GM12878 (cell line): ENCODE measurements at places on chromosomes 6 and 20.
A peak's percentile ranks its signal among the peaks of the same experiment; 100 is the strongest.

DNA sequence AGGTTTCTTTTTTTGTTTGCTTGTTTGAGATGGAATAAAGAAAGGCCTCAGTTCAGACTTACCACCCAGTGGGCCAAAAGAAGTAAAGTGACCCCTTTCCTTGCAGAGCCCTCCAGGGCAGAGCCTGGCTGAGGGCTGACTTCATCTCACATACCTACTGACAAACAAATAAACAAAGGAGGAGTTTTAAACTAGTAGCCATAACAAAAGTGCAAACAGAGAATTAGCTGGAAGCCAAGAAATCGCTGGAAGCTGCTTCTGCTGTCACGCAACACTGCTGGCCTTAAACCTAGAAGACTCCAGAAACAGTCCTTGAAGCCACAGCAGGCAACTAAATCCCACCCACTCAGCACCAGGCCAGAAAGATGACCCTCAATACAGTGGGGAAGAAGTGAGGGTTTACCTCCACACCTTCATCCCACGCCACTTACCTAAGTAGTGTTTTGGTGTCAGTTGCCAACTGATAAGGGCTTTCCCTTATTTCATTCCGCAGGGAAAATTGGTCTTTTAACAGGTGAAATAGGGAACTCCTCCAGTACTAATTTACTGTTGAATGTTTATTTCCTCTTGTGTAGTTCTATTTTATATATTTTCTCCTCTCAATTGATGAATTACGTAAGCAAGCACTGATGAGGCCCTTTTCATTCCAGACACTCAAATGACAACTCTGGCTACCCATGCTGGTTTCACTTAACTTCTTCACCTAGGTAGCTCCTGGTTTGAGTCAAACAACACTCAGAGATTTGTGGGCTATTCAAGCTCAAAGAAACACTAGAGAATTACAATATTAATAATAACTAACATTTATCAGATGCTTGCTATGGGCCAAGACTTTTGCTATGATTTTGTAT, 46.2 kb downstream of the EDN1 start:
- H3K4me3 ChIP-seq: no peak overlapping the region; the same call in 1 of the 2 replicates
- H3K27me3 ChIP-seq: no peaks in the 10 kb centered on the region
- H3K27ac ChIP-seq: peak overlapping the region; percentile 38
- DNase-seq: no peak

DNA sequence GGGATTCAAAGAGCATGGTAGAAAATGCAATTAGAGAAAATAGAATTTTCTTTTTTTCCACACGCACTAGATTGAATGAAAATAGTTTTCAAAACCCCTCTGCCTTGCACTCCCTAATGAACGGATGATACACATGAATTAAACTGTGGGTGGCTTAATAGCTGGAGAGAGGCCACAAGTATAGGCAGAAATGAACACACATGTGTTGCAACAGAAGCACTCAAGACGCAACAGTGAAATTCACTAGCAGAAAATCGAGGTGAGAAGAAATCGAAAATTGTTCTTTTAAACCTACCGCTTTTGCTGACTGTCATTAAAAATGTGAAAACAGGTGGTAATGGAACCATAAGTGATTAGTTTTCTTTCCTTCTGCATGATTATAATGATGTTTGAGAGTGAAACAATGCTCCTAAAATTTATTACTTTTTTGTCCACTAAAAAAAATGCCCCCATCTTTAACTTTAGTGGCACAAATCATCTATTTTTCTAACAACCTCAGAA, 80.1 kb upstream of the SHLD1 start:
- H3K4me3 ChIP-seq: no peak overlapping the region
- no peaks in the 10 kb centered on the region for H3K36me3 ChIP-seq
- no peak overlapping the region for H3K27ac ChIP-seq
- H3K4me1 ChIP-seq: peaks cover 18% of the 10 kb centered on the region
- DNase-seq: no peak
- no peaks in the 10 kb centered on the region for H3K27me3 ChIP-seq

GRCh38 chr20:54062812-54063280, 7.5 kb downstream of the BCAS1 start:
- peak; percentile 82 for DNase-seq
- H3K27ac ChIP-seq: 0 out of 2 replicates have a peak overlapping the region, but pooled peaks have one; percentile 73
- H3K4me1 ChIP-seq: peaks cover 29% of the 10 kb centered on the region
- H3K36me3 ChIP-seq: no peaks in the 10 kb centered on the region
- no peaks in the 10 kb centered on the region for H3K27me3 ChIP-seq

GRCh38 chr6:98041056-98041455, 758.0 kb upstream of the MMS22L start:
- DNase-seq: no peak
- H3K4me3 ChIP-seq: no peak overlapping the region
- no peak overlapping the region for H3K27ac ChIP-seq
- H3K4me1 ChIP-seq: no peaks in the 10 kb centered on the region
- no peaks in the 10 kb centered on the region; the same call in 1 of the 2 replicates for H3K27me3 ChIP-seq

GRCh38 chr6:50381099-50381415, 331.3 kb upstream of the DEFB112 start:
- no peak for DNase-seq
- no peak overlapping the region for H3K4me3 ChIP-seq
- no peaks in the 10 kb centered on the region for H3K27me3 ChIP-seq

- H3K4me1 ChIP-seq: peaks cover 3% of the 10 kb centered on the region; the same call in 1 of the 2 replicates
- no peak overlapping the region for H3K27ac ChIP-seq
- DNase-seq: no peak
- H3K4me3 ChIP-seq: no peak overlapping the region
- H3K36me3 ChIP-seq: no peaks in the 10 kb centered on the region
Observed at GRCh38 chr6:80174900-80175572, 68.6 kb downstream of the BCKDHB start.

DNA sequence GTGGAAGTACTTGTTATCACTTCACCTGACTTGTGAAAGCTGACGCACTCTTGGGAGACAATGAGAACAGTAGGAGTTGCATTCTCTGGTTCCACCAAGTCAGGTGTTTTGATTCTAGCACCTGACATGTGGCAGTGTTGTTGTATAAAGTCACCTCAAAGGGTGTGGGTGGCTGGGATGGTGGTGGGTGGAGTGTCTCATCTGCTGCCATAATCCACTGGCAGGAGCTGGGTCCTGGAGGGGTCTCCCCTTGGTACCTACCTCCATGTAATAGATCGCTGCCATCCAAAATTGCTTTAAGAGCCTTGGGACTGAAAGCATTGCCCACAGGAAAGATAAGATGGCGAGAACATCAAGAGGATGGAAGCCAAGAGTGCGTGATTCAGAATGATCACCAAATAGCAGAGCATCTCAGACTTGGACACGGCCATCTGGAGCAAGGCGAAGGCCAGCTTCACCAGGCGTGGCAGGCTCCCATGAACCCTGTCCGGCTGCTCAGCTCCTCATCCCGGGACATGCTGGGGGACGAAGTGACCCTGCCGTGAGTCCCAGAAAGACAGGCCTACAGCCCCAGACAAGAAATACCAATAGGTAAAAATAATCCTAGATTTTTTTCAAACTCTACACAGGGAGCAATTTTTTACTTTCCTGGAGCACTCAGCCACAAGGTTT, 56.6 kb downstream of the NPEPL1 start:
- no peaks in the 10 kb centered on the region for H3K4me1 ChIP-seq
- H3K36me3 ChIP-seq: no peaks in the 10 kb centered on the region
- H3K4me3 ChIP-seq: no peak overlapping the region
- no peak overlapping the region for H3K27ac ChIP-seq
- H3K27me3 ChIP-seq: peaks cover 4% of the 10 kb centered on the region; the same call in 1 of the 2 replicates

GRCh38 chr20:63587776-63588591, 13.9 kb upstream of the HELZ2 start:
- H3K27me3 ChIP-seq: no peaks in the 10 kb centered on the region
- H3K36me3 ChIP-seq: peaks cover 7% of the 10 kb centered on the region
- H3K27ac ChIP-seq: no peak overlapping the region

DNA sequence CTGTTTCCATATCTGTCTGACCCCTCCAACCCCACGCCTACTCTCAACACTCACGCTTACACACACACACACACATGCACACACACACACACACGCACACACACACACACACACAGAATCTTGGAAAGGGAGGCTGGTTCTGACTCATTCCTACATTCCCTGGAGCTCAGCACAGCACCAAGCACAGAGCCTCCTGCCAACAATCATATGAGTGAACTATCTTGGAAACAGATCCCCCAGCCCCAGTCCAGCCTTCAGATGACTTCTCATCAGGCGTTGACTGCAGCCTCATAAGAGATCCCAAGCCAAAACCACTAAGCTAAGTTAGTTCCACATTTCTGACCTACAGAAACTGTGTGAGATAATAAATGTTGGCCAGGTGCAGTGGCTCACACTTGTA, 14.1 kb upstream of the HCK start:
- H3K27ac ChIP-seq: no peak overlapping the region
- no peak overlapping the region for H3K4me3 ChIP-seq
- DNase-seq: no peak
- no peaks in the 10 kb centered on the region for H3K27me3 ChIP-seq

- H3K4me3 ChIP-seq: no peak overlapping the region
- no peaks in the 10 kb centered on the region for H3K36me3 ChIP-seq
- no peak for DNase-seq
- no peak overlapping the region for H3K27ac ChIP-seq
- H3K4me1 ChIP-seq: peaks cover 21% of the 10 kb centered on the region
Observed at GRCh38 chr20:17874271-17875105, 94.1 kb downstream of the SNX5 start.

DNA sequence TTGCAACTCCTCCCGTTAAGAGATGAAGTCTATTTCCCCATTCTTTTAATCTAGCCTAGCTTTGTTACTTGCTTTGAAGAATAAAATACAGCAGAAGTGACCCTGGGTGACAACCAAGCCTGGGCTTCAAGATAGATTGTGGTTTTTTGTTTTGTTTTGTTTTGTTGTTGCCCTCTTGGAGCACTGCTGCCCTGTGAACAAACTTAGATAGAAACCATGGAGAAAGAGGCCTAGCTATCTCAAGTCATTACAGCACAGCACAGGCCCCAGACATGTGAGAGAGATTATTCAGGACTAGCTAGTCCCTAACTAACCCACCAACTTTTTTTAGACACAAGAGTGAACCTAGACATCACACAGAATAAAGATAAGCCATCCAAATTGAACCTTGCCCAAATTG, 475.2 kb downstream of the EPHA7 start:
- no peak overlapping the region for H3K4me3 ChIP-seq
- no peak for DNase-seq
- H3K36me3 ChIP-seq: no peaks in the 10 kb centered on the region
- H3K4me1 ChIP-seq: no peaks in the 10 kb centered on the region

DNA sequence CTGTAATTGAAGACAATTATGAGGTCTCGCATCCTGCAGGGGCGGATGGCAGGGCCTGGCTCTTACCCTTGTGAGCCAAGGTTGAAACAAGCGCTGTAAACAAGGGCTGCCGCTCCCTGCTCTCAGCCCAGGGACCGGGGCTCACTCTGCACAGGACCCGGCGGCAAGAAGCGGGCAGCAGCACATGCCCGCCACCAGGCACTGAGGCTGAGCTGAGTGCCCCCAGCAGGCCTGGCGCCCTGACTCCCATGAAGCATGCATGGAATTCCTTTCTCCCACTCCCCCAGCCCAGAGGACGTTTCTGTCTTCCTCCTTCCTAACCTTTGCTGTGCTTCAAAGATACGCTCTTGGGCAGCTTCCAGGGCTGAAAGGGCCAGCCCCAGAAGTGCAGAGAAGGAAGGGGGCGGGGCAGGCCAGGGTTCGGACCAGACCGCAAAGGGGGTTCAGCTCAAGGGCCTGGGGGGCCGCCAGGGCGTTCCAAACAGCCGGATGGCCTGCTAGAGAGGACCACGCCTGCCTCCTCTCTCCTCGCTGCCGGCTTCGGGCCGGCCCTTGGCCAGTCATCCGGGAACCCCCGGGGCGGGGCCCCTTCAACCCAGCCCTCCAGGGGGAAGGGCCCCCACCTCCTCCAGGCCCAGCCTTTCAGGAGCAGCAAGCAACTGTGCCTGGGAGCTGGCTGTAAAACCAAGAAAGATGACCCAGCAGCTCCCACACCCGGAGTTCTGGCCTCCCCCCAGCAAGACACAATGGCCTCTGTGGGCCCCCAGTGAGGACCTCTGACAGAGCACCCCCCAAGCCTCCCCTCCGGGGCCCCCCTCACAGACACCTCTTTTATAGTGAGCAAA, 109.9 kb downstream of the NOL4L start:
- H3K36me3 ChIP-seq: no peaks in the 10 kb centered on the region
- DNase-seq: no peak
- no peaks in the 10 kb centered on the region for H3K27me3 ChIP-seq
- peaks cover 11% of the 10 kb centered on the region for H3K4me1 ChIP-seq
- H3K4me3 ChIP-seq: no peak overlapping the region

DNA sequence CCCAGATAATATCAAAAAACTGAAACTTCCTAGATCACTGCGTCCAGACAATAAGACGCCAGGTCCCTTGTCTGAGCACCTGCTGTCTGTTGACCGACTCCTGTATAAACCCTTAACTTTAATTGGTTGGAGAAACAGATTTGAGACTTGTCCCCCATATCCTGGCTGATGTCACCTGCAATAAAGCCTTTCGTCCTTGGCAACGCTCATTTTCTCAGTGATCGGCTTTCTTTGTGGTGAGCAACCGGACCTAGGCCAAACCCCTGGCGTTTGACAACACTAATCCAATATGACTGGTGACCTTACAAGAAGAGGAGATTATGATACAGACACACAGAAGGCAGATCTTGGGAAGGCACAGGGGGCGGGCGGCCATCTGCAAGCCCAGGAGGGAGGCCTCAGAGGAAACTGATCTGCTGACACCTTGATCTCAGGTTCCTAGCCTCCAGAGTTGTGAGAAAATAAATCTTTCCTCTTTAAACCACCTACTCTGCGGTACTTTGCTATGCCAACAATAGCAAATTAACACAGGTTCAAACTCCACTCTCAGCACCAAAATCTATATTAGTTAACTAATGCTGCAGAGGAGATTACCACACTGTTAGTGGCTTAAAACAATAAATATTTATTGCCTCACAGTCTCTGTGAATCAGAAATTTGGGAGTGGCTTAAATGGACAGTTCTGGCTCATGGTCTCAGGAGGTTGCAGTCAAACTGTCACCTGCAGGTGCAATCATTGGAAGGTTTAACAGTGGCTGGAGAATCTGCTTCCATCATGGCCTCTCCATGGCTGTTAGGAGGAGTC, 178.7 kb downstream of the OTOR start:
- H3K4me1 ChIP-seq: no peaks in the 10 kb centered on the region
- no peak for DNase-seq
- H3K27me3 ChIP-seq: no peaks in the 10 kb centered on the region

DNA sequence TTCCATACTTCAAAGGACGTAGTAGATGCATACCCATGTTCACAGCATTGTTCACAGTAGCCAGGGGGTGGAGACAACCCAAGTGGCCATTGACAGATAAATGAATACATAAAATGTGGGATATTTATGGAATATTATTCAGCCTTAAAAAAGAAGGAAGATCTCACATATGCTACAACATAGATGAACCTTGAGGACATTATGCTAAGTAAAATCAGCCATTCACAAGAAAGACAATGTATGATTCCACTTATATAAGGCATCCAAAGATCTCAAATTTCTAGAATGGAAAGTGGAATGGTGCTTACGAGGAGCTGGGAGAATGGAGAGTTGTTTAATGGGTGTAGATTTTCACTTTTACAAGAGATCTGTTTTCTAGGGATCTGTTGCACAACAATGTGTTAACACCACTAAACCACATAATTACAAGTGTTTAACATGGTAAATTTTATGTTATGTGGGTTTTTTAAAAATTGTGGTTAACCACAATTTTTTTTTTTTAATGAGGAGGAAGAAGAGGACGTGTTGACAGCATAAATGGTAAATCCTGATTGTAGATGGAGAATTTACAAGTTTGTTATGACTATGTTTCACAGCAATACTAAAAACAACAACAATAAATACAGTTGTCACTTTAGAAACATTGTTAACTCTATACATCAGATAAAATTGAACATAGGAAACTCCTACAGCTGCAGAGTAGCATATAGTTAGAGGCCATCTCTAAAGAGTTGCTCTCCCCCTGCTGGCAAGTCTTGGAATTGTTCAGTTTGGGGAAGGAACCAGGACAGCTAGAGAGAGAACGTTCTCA, 41.6 kb downstream of the CCN2 start:
- H3K36me3 ChIP-seq: no peaks in the 10 kb centered on the region
- no peaks in the 10 kb centered on the region for H3K4me1 ChIP-seq
- H3K27ac ChIP-seq: no peak overlapping the region
- H3K4me3 ChIP-seq: no peak overlapping the region
- no peak for DNase-seq
- H3K27me3 ChIP-seq: no peaks in the 10 kb centered on the region
